ENCODE measurements at places on chromosomes 3 and 15.

DNA sequence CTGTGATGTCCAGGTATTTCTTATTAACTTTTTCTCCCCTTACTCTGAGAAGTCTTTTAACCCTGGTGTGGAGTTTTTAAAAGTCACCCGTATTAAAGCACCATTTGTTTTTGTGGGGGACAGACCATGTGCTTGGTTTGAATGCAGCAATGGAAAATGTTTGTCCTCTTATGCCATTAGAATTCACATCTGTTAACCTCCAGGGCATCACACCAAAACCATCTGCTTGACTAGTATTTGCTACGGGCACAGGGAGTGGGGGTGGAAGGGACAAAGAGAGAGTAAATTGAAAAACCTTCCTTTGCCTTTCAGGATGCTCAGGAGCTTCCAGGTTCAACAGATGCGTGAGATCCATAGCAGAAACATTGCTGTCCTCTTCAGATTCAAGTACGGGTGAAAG lies 61.4 kb upstream of the GOLGA8B start:
- DNase-seq: no peak

DNA sequence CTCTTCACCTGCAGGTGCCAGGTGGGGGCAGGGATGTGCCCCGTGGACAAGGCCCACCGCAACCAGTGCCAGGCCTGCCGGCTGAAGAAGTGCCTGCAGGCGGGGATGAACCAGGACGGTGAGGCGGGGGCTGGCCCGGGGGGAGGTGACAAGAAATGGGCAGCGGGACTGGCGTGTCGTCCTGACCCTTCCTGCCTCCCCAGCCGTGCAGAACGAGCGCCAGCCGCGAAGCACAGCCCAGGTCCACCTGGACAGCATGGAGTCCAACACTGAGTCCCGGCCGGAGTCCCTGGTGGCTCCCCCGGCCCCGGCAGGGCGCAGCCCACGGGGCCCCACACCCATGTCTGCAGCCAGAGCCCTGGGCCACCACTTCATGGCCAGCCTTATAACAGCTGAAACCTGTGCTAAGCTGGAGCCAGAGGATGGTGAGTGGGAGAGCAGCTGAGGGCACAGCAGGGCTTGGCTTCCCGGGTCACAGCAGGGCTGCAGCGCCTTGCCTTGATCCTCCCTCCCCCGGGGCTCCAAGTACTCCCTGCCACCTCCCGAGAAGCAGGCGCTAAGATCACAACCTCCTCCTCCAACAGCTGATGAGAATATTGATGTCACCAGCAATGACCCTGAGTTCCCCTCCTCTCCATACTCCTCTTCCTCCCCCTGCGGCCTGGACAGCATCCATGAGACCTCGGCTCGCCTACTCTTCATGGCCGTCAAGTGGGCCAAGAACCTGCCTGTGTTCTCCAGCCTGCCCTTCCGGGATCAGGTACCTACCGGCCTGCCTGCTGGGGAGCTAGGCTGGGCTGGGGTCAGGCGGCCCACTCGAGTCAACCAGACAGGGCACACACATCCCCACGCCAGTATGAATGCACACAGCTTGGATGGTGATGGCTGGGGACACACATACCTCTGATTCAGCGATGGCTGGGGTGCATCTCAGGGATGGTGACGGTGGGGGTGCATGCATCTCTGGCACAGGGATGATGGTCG lies 1.7 kb downstream of the NR2E3 start:
- DNase-seq: no peak

DNA sequence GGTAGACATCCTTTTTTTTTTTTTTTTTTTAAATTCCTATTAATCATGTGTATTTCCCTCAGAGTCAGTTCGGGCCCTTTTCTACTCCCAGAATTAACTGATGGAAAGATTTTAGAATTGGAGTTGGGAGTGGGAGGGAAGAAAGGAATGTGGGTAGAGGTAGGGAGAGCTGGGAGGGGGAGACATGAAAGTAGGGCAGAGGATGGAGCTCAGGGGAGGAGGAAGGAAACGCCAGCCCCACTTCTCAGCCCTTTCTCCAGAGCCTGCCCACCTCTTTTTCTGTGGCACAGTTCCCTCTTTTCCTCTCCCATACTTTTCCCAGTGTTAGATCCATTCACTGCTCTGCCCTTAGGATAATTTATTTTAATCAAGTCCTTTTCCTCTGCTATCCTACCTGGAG lies 129.4 kb downstream of the VPS8 start:
- DNase-seq: no peak

- DNase-seq: no peak
These were observed 120.2 kb downstream of the LRRC28 start for GRCh38 chr15:99371180-99372103.

DNA sequence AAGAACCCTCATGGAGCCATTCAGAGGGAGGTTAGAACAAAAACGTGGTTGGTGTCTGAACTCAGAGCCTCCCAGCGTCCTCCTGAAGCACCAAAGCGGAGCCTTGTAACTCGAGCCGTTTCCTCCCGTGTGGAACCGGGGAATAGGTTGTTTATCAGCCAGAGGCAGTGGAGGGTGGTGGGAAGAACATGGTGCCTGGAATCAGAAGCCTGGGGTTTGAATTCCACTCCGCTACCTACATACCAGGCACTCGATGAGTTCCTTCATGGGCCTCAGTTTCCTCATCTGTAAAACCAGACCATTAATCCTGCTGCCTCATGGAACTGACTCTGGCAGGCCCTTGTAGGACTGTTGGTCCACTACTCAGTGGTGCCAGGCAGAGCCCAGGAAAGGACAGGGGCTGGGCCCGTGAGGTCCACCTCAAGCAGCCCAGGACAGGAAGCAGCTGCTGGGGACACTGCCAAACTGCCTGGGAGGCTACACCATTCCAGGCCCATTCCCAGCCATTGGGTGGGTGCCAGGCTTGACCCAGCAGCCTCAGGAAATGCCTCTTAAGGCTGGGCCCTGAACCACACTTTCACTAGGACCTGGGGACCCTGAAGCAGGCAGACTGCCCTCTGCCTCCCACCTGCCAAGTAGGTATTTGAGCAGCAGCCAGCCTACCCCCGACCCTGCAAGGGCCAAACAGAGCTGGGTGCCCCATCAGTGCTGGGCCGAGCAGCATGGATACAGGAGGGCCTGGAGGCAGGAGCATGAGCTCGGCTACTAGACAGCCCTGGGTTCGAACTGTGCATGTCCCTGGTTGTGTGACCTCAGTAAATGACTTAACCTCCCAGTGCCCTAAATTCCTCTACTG lies 33.4 kb downstream of the PRKCD start:
- DNase-seq: no peak

DNA sequence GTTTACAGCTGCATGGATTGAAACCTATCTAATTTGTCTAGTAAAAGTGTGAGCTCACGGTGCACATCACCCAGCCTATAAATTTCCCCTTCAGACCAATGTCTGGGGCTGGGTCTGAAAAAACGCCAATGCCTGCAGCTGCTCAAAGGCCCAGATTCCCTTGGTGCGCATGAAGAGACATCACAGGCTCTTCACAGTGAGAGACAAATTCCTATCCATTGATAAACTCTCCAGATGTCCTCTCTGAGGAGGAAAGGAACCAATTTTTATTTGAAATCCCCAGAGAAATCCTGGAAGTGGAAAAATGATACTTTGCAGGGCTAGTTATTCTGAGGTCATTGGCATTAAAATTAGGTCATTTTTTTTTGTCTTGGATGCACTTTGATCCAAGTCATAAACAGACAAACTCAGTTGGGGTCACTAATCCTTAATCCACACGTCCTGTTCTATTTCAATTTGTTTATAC lies 360.5 kb downstream of the EPHA3 start:
- no peak for DNase-seq

GRCh38 chr3:9056581-9056980 lies 93.3 kb upstream of the RAD18 start:
- no peak for DNase-seq

GRCh38 chr3:43505351-43505750 lies 116.5 kb downstream of the ANO10 start:
- no peak for DNase-seq

GRCh38 chr15:70664494-70664893 lies 98.9 kb downstream of the UACA start:
- no peak for DNase-seq

GRCh38 chr3:156761713-156762451 lies 64.3 kb upstream of the LEKR1 start:
- no peak for DNase-seq

DNA sequence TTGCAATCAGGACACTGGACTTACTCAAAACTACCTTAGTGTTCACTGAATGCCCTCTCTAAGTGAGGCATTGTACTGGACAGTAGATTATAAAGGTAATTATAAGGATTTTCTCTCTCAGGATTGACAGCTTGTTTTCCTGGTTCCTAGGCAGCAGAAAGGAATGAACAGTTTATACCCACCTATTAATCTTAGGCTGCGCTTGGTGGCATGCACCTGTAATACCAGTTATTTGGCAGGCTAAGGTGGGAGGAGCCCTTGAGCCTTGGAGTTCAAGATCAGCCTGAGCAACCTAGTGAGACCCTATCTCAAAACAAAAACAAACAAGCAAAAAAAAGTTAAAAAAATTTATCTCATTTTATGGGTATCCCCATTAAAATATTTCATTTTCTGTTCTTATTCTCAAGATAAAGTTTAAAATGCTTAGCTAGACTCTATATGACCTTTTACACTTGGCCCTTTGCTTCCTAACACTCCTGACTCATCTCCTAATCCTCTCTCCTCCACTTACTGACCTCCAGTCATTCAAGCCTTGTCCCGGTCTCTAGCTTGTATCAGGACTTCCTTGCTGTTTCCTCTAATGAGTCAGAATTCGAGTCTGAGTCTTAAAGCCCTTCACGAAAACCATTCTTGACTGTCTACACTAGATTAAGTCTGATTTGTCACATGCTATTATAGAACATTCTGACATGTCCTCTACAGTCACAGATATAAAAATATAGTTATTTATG lies 348.6 kb downstream of the NLGN1 start:
- DNase-seq: no peak

GRCh38 chr3:32198714-32199113 lies 39.8 kb upstream of the CMTM8 start:
- no peak for DNase-seq

DNA sequence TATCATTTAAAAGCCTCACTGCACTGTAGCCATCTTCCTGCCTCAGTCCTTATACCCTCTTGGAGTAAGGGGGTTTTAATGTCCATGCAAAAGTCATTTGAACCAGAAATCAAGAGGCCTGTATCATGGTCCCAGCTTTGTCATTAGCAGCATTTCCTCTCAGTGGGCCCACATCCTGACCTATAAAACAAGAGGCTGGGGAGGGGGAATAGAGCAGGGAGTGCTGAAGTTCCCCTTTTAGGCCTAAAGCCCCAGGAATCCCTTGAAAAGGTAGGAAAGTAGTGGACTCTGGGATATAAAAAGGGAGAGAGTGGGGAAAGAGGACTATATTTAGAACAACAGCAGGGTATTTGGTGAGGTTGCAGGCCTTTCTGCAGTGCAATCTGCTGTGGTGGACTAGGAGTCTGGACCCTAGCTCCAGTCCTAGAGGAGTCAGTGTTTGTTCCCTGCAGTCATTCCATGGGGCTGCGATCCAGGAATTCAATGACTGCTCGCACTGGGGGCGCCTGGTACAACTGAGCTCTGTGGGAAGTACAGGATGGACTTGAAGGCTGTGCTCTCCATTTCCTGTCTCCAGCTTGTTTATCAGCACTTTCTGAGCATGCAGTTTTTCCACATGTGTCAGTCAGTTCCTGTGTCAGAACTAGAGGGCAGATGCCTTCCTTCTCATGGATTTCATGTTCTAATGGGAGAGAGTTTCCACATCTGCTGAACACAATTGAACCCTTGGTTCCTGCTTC lies 46.8 kb downstream of the PDHB start:
- no peak for DNase-seq

All from activated CD4-positive, alpha-beta T cell treated with anti-CD3 and anti-CD28 coated beads for 24 hours (primary cell).